ENCODE measurements at places on chromosomes 13 and 19. TPM values are rescaled to one million over a fixed set of nuclear protein-coding genes. Genes with fewer than 3 reads are reported as not detected.

DDX49 gene
- 22.4 TPM for total RNA-seq

- H3K36me3 ChIP-seq, result no peaks in the 10 kb centered on the region
- DNase-seq, result no peak
- no peak overlapping the region for H3K27ac ChIP-seq
- no peaks in the 10 kb centered on the region for H3K27me3 ChIP-seq
- H3K4me1 ChIP-seq, result peaks cover 94% of the 10 kb centered on the region
These were observed 52.8 kb downstream of the ELF1 start for GRCh38 chr13:40966298-40966697.

DNA sequence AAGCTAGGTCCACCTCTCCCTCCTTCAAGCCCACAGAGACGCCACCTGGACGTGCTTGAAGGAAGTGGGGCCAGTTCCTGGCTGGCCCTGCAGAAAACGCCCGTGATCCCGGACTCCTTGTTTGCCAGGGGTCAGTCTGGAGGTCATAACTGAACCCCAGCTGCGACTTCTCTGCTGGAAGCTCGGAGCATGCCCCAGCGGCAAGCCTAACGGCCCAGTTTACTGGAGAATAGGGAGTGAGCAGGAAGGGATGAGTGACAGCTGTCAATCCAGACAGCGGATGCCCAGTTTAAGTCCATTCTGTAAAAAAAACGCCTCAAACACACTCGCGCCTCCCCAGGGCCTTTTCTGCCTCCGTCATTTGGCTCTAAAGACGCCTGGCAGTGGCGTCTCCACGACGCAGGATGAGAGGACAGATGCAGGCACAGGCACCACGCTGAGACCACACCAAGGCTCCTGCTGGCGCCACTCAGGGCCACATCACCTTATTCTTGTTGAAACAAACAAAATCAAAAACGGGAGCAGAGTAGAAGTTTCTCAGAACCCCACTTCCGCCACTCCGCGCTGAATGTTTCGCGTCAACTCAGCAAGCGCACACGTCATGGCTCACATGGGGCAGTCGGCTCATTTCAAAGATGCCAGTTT is 57.6 kb downstream of the RASA3 start:
- peaks cover 21% of the 10 kb centered on the region for H3K4me1 ChIP-seq
- peaks cover 10% of the 10 kb centered on the region for H3K36me3 ChIP-seq
- H3K27ac ChIP-seq, result no peak overlapping the region
- H3K4me3 ChIP-seq, result no peak overlapping the region
- H3K27me3 ChIP-seq, result no peaks in the 10 kb centered on the region

DNA sequence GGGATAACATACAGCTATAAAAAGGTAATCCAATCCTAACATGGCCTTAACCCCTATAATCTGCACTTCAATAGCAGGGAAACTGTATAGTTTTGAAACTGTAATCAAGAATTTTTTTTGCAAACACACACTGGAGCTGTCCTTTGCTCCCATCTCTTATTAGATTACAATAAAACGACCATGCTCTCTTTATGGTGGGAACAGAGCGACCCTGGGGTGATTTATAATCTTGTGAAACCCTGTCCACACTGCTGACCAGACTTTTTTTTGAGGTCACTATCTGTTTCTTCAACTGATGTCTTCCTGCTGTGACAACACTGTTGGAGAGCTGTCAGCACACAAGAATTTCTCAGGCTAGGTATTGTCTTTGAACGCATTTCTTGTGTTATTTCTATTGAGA is 35.3 kb downstream of the DACH1 start:
- H3K27ac ChIP-seq, result no peak overlapping the region
- DNase-seq, result no peak
- no peaks in the 10 kb centered on the region for H3K4me1 ChIP-seq
- H3K36me3 ChIP-seq, result no peaks in the 10 kb centered on the region

DNA sequence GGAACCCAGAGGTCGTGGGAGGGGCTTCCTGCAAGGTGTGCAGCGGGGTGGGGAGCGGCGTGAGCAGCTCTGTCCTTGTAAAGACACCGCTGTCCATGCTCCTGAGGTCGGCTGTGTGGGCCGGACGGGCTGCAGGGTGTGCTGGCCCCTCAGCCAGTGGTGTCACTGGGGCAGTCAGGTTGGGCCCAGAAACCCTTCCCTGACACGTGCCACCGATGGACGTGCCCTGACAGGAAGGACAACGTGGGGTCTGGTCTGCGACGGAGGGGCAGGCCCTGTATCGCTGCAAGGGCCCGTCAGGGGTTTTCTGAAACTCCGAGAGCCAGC is 4.2 kb upstream of the RPS15 start:
- no peaks in the 10 kb centered on the region for H3K27me3 ChIP-seq
- H3K4me1 ChIP-seq, result peaks cover 34% of the 10 kb centered on the region
